Activated CD4-positive, alpha-beta T cell treated with anti-CD3 and anti-CD28 coated beads for 4 hours (primary cell): ENCODE measurements at places on chromosomes 1 and 21.

GRCh38 chr1:182394055-182394775, 2.6 kb upstream of the GLUL start:
- no peak for DNase-seq

- no peak for DNase-seq
Observed at GRCh38 chr1:87318806-87319205, 9.9 kb upstream of the LMO4 start.

GRCh38 chr1:63971557-63971956, 197.7 kb downstream of the ROR1 start:
- DNase-seq: no peak

- peak; percentile 33 for DNase-seq
Observed at GRCh38 chr1:169584483-169585144, 1.7 kb downstream of the F5 start.

DNA sequence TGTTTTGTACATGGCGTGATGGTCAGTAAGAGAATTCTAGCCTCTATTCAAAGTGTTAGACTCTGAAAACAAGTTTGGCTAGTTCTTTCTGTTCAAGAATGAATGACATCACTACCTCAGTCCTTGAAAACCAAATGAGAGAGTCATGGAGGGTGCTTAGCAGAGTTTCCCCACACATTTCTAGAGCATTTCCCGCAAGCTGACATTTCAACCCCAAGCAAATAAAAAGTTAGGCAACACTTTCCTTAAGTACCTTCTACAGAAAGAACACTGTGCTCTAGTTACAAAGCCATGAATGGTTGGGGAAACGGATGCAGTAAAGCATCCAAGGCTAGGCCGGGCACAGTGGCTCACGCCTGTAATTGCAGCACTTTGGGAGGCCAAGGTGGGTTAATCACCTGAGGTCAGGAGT, 47.9 kb upstream of the SLC44A3 start:
- DNase-seq: no peak

GRCh38 chr1:175471039-175471800, 272.2 kb downstream of the TNR start:
- DNase-seq: no peak

DNA sequence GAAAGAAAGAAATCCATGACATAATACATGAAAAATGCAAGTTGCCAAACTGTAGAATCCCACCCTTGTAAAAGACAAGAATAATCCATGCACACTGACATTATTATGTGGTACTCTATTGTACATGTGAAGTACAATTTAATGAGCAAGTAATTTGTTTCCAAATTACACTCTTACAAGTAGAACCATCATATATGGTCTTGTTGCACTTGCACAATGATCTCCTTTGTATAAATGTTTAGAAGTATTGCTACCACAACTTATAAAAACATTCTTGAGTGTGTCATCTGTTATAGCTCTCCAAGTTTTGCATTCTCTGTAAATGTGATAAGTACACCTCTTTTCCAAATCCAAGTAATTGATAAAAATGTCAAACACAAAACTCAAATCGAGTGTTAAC, 29.1 kb upstream of the ZNF281 start:
- no peak for DNase-seq

DNA sequence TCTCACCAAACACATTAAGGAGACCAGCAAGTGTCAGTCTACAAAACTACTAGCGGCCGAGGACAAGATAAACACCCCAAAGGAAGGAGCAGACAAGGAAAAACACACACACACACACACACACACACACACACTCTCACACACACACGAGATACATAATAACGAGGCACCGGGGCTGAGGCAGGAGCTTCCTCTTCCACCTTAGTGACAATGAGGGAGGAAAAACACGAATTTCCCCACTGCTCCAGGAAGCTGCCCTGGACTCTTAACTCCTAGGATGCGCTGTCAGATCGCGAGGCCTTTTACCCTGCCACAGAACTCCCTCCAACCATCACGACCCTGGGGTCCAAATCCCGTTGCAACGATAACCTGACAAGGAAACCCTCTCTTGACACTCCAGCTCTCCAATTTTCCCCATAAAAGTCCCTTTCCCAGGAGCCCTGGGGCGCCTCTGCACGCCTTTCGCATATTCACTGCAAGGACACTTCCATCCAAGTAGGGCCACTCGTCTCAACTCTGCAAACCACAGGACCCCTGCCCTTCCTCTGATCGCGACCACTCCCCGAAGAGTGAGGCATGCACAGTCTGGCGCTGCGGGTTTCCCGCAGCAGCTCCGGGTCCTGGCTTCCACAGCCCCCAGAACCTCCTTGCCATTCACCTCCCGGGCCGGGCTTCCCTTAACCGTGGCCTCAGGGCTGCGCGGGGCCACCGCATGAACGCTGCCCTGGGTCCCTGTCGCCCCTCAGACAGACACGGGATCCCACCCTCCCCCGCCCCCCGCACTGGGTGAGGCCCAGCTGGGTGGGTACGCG, 581 bp downstream of the ETV3 start:
- DNase-seq: peak; percentile 3

DNA sequence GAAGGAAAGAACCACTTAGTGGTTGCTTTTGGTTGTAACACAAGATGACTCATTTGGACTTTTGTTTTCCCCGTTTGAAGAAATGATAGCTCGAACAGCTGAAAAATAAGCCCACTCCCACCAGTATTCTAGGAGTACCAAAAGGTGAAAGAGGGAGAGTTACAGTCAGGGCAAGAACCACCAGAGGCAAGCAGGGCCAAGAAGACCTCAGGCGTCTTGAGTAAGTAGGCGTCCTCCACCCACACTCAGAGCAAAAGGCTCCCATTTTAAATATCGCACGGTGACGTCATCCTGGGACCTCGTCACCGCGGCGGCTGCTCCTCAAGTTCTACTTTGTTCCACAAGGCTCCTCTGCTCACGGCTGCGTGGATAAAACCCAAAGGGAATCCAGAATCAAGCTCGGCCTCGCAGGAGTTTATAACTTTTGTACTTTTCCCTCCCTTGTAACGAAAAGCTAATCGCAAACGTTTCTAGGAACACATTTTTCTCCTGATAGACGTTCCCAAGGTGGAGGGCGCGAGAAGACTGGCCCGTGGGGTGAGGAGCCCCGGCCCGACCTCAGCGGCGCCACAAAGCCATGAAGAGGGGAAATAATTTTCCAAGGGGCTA, 1.2 kb downstream of the BTG3 start:
- peak; percentile 85 for DNase-seq

DNA sequence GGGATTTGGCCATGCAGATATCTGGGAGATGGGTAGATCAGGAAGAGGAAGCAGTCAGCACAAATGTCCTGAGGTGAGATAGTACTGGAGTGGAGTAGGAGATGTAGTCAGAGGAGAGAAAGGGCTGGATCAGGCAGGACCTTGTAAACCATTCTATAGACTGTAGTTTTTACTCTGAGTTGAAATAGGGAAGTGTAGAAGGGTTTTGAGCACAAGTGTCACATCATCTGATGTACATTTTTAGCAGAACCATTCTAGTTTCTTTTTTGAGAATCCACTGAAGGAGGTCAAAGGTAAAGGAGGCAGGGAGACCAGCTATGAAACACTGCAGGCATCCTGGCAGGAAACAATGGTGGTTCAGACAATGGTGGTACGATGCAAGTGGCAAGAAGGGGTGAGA, 194.6 kb upstream of the RRP15 start:
- DNase-seq: no peak

DNA sequence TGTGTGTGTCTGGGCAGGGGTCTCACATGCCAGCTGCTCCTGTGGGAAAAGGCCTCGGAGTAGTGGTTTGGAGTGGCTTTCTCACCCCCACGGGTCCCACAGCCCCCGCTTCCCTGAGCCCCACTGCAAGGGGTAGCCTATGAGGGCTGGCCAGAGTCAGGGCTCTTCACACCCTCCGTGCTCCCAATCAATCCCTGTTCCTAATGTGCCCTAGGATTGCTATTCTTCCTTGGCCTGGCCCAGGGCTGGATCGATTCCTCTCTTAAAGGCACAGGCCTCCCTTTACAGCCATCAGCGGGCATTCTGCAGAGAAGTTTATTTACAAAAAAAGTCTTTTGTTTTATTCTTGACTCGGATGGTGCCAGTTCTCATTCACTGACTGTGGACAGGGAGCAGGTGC, 19.3 kb upstream of the ACTL8 start:
- no peak for DNase-seq

GRCh38 chr1:100219883-100220282, 29.8 kb downstream of the DBT start:
- DNase-seq: no peak

GRCh38 chr1:219427403-219427802, 185.5 kb downstream of the ZC3H11B start:
- no peak for DNase-seq

DNA sequence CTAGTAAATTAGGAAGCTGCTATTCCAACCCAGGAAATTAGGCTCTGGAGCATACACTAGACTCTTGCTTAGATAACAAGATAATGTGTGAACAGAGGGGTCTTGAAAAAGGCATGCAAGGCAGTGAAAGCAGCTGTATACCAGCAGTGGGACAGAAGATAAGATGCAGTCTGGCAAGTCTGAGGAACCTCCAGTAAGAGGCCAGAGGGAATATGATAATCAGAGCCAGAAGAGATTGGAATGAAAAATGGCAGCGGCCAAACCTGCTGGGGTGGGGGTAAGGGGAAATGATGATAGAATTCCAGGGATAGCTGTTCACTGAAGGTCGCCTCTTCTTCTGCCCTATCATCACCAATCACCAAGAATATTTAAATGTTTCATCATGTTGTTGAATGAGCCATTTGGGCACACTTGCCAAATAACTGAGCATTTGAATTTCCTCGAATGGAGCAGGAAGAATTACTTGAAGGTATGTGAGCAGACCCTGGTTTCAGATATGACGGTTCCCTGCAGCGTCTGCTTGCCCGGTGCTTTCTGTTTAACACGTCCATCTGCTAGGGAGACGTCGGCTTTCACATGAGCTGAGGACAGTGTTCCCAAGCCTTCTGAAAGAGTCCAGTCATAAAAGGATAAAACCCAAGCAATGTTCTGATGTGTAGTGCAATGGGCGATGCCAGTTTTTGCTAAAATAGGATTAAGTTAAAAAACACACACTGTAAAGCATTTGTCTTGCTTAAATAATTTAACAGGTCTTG, 173.3 kb downstream of the RWDD3 start:
- no peak for DNase-seq

DNA sequence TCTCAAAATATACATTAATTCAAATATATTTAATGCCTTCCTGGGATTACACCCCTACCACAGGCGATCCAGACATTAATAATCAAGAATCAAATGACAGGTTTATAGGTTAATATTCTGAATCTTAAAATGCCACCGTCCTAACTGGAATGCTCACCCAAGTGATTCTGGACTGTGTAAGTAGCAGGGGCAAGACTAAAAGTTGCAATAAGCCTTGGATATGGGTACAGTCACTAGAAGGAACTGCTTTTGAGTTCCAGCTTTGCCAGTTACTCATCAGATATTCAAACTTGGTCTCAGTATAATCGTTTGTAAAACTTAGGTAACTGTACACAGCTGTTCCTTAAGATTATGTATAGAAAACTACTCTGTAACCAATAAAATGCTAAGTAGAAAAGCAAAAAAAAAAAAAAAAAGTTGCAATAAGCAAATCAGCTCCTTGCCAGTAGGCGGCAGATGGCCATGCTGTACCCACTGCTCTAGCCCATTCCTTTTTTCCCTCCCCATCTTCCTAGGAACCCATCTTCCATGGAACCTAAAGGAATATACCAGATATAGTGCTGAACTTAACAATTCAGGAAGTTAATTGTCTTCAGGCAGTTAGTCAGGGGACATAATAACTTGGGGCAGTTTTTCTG, 10.5 kb downstream of the RO60 start:
- DNase-seq: no peak

DNA sequence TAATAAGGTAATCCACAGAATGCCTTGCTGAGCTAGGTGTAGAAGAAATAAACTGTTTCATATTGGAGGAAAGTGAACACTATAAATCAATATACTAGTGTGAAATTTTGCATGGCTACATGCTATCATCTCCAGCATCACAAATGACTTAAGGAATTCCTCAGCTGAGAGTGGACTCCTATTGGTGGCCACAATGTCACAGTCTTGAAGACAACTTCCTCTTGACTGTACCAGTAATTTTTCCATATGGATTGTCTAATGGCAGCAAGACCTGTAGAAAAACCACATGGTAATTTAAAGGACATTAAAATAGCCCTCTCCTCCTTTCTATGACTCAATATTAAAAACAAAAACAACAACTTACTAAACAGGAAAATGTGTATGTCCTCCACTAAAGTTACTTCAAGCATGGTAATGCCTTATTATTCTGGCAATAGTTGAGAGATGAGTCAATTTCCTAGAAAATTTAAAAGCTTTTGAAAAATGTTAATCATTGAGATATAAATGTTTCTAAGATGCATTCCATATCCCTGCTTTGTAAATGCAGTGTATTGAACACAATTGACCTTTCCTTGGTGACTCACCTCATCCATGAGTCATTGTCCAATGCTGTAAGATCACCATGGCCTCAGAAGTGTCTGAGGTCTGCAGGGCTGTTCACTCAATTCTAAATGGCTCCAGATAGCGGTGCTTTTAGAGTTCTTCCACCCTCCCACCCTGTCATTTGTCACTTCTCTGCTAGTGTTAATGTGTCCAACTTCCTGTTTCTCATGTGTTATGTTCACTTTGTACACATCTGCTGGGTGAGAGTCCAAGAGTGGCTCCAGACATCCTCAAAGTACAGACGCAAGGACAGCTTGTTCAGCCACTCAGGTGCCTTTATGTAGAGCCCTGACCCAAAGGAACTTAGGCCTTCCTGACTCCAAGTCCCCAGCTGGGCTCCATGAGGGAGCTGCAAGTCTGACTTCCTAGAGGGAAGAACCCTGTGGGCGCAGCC, 32.8 kb upstream of the DNASE2B start:
- no peak for DNase-seq

- no peak for DNase-seq
Observed at GRCh38 chr1:219179293-219179692, 5.6 kb downstream of the LYPLAL1 start.

DNA sequence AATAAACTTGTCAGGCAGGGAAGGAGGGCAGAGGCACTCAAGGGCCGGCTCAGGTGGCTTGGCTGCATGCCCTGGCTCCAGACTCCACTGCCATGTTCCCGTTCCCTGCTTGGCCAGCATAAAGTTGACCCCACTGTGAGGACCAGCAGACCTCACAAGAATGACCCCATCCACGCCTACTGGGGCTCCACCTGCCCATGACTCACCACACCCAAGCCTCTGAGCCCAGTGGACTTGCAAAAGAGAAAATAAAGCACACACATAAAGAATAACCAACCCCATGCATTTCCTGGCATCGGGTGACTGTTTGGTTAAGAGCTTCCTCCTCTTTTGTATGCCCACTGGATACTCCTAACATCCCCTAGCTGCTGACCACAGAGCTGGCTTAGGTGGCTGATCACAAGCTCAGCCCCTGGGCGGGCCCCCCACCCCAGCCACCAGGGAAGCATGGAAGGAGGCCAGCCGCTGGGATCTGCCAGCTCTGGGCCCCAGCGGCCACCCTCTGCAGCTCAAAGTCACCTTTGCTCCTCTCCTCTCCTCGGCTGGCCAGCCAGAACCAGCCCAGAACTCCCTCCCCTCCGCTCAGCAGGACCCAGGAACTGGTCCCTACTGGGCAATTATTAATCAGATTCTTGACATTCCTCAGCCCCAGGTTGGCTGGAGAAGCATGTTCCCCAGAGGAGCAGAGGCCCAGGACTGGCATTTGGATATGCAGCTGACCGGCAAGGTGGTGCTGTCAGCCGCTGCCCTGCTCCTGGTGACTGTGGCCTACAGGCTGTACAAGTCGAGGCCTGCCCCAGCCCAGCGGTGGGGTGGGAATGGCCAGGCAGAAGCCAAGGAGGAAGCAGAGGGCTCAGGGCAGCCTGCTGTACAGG, at the start of gene KLHDC7A:
Gene KLHDC7A, plus strand, starts transcription at position 616 of the 875 bp plus-strand sequence. Its CDS starts 52 bp downstream, at position 668.
- DNase-seq: no peak

GRCh38 chr21:29487154-29487553, 188.4 kb downstream of the BACH1 start:
- no peak for DNase-seq
